ENCODE measurements at places on chromosomes 4 and X. TPM values are rescaled to one million over a fixed set of nuclear protein-coding genes. Genes with fewer than 3 reads are reported as not detected.

Gene DUSP9
- 8.6 TPM for total RNA-seq

Gene MAGEB2
- not detected for total RNA-seq

Gene COQ2
- total RNA-seq: 34.9 TPM

Gene XAGE2
- total RNA-seq: not detected

Gene ZDHHC15
- total RNA-seq: not detected

Gene IGFBP7
- 332 TPM for total RNA-seq

Gene RXFP1
- total RNA-seq: not detected

Gene MAGEA12
- total RNA-seq: not detected

Gene ATP1B4
- not detected for total RNA-seq

Gene MMAA
- 0.53 TPM for total RNA-seq

Gene NAA11
- not detected for total RNA-seq

Gene DCAF8L2
- total RNA-seq: not detected

Gene UGT2B17
- total RNA-seq: not detected

Gene SYNPO2
- 0.46 TPM for total RNA-seq

Gene INTS6L
- total RNA-seq: 2.3 TPM

Gene RTL5
- 0.03 TPM for total RNA-seq

Gene SMPX
- total RNA-seq: not detected

Gene FAM149A
- total RNA-seq: 12.5 TPM

Gene BCLAF3
- total RNA-seq: 2.7 TPM

Gene CITED1
- total RNA-seq: 1.0 TPM

Gene DCAF12L2
- 1.4 TPM for total RNA-seq

Gene SLC7A11
- total RNA-seq: 10.3 TPM

Gene RENBP
- not detected for total RNA-seq

Gene CCDC158
- total RNA-seq: not detected

Gene TMPRSS11A
- total RNA-seq: not detected

Gene DCUN1D4
- 151 TPM for total RNA-seq

Gene BGN
- 94.7 TPM for total RNA-seq

Gene ERAS
- total RNA-seq: not detected

Gene PRR32
- total RNA-seq: not detected

Gene MAGEA6
- not detected for total RNA-seq
